ENCODE measurements at places on chromosomes 11 and 22.

DNA sequence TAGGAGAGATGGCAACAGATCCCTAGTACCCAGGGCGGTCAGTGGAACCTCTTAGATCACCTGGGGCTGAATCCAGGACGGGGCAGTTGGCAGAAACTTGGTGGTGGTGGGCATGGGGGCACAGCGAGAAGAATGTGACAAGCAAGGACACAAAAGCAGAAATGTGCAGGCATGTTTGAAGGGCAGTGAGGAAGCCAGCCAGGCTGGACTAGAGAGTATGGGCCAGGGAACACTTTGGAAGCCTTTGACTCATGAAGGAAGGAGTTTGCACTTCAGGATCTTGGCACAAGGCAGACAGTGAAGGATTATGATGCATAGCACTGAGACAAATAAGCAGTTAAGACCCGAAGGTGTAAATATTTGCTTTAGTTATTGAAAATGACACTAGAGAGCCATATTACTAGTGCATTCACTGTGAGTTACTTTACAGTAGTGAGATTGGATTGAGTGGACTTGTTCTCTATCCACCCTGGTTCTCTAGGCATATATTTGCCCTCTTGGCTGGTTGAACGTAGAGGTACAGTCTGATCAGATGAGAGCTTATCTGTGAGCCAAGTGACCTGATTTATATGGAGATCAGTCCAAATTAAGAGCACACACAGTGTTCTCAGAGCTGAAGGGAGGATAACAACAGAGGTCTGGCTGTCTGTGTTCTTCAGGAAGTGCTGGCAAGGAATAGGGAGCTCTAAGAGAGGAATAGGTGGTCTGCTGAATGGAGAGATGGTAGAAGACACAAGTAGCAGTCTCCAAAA, 210.4 kb downstream of the SNX19 start:
- no peak for DNase-seq

DNA sequence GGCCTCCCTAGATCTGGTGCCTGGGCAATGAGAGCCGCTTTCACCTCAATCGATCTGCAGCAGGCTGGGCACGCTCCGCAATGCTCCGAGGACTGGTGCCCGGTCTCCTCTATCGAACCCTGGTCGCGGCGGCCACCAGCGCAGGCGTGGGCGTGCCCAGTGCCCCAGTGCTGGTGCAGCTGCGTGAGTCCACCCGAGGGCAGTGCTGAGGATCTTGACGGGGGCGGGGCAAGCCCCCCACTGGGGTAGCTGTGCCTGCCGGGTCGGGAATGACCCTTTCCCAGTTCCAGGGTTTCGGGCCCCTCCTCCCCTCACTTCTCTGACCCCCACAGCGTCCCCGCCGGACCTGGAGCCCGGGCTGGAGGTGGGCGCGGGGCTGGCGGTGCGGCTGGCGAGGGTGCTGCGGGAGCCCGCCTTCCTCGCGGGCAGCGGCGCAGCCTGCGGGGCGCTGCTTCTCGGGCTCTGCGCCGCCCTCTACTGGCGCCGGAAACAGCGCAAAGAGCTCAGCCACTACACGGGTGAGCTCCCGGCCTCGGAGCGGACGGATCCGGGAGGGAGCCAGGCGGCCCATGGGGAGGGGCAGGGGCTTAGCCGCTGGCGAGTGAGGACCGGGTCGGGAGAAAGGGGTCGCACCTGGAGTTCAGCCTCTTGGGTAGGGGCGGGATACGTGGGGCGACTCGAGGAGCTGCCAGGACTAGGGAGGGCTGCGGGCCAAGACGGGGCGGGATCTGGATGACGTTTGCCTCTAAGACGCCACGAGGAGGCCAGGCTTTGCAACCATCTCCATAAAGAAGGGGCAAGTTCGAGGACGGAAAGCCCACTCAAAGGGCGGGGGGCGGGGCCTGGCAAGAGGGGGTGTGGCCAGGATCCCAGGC, 10.9 kb downstream of the ROBO3 start:
- DNase-seq: peak; percentile 68

DNA sequence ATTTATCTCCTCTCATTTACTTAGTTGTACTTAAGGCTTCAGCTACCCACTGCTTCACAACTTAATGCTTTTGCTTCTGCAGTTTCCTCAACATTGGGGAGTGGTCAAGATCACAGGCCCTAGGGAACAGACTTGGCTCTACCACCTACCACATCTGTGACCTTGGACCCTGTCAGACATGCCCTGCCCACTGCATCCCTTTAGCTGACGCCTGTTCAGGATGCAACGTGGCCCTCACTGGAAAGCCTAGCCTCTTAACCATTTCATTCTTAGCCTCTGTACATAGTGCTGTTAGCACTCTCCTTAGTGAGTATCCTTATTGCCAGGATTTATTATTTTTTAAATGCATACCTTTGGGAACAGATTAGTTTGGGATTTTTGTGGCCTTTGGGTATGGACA, 34.4 kb downstream of the TNRC6B start:
- DNase-seq: no peak

- DNase-seq: no peak
Observed at GRCh38 chr22:49308300-49308699, 519.4 kb downstream of the BRD1 start.

DNA sequence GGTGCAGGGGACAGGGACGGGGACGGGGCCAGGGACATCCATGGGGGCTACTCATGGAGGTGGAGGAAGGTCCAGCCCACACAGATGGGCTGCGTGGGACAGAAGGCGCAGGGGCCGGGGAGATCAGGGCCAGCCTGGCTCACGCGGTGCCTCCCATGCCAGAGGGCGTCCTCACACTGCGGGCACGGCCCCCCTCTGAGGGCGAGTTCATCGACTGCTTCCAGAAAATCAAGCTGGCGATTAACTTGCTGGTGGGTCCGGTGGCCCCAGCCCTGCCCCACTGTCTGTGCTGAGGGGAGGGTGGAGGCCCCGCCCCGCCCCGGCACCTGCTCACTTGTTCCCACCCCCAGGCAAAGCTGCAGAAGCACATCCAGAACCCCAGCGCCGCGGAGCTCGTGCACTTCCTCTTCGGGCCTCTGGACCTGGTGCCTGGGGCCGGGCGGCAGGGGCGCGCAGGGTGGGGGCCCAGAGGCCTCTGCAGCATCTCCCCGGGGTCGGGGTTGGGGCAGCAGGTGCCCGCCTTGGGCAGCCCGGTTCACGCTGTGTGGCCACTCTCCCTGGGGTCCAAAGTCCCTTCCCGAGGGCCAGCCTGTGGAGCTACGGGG, 15.8 kb downstream of the EPS8L2 start:
- DNase-seq: peak; percentile 33

- DNase-seq: no peak
Observed at GRCh38 chr11:93775289-93775688, 8.8 kb upstream of the MED17 start.

GRCh38 chr11:119889728-119890280, 160.8 kb upstream of the NECTIN1 start:
- DNase-seq: no peak

DNA sequence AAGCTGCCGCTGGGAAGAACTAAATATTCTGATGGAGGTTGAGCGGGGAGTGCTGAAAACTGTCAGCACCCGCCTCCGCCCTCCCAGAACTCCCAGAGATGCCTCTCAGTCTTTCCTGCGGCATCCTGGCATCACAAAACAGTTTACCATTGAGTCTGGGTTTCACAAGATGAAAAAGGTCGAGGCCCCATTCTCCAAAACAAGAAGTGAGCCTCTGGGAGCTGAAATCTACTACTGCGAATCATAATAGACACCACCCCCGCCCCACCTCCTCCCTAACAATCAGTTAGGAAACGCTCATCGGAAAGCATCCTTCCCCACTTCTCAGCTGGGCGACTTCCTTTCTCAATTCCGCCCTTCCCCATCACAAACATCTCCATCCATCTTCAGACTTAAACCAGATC, 1.0 kb downstream of the SUN2 start:
- DNase-seq: no peak

DNA sequence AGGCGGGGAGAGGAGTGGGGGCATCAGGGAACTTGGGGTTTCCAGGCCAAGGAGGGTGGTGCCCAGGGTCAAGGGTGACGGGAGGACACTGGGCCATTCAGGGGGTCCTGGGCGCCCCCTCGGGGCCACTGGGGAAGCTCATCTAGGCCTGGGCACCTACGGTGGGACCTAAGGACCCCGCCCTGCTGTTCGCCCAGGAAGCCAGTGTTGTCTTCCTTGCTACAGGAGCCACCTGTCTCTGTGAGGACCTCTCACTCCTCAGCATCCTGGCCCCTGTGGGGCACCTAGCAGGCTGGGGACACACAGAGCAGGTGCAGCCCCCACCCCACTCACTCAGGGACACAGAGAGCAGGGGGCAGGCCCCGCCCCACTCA, 191.6 kb downstream of the IGLL1 start:
- DNase-seq: no peak

DNA sequence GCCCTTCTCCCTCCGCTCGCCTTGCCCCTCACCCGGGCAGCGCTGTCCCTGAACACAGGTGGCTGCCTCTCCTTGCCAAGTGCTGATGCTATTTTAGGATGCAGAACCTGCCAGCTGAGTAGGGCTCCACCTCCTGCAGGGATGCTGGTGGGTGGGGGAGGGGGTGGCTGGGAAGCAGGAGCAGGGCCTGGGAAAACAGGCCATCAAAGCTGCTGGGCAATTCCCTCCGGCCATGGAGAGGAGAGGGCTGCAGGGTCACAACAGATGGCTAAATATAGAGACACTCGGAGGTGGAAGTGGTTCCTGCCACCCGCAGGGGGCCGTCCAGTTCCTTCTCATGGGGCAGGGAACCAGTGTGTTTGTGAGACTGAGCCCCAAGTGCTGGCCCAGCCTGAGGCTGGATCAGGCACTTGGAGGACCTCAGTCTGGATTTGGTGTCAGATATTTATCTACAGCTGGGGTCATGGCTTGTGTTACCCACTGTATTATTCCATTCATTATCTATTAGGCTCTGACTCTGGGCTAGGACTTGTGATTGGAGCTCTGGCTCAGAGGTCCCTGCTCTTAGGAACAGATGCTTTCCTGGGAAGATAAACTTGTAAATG, 59.6 kb downstream of the LRRC32 start:
- no peak for DNase-seq

DNA sequence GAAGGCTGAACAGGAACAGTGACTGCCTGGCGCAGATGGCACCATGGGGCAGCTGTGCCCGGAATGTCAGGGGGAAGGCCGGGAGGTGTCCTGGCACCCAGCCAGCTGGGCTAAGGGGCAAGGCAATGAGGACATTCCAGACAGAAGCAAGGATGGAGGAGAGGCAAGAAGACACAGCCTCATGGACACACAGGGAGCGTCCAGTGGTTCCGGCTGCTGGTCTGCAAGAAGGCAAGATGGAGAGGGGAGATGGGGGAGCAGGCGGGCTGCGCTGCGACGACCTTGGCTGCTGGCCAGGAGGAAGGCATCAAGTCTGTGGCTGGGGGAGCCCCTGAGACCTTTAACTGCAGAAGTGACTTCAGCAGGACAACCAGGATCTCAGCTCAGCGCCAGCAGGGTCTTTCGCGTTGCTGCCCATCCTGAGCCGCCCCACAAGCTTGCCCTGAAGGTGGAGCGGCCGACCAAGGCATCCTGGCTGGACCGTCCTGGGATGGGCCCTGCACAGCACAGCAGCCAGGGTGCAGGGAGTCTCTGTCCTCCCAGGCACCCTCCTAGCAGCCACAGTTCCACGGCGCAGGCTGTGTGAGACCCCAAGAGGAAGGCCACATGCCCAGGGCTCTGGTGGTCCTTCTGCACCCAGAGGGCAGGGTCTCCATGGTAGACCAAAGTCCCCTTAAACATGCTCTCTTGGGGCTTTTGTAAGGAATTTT, 531.7 kb downstream of the BRD1 start:
- no peak for DNase-seq

DNA sequence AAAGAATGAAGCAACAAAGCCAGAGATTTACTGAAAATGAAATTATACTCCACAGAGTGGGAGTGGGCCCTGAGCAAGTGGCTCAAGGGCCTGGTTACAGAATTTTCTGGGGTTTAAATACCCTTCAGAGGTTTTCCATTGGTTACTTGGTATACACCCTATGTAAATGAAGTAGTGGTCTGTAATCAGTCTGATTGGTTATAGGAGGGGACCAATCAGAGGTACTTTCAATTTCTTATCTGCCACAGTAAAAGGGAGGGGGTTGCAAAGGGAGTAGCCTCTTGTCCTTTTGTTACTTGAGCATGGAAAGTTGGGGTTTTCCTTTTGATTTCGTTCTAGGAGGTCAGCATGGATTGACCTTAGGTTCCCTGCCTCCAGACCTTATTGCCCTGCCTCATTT, 63.5 kb downstream of the ATM start:
- no peak for DNase-seq

DNA sequence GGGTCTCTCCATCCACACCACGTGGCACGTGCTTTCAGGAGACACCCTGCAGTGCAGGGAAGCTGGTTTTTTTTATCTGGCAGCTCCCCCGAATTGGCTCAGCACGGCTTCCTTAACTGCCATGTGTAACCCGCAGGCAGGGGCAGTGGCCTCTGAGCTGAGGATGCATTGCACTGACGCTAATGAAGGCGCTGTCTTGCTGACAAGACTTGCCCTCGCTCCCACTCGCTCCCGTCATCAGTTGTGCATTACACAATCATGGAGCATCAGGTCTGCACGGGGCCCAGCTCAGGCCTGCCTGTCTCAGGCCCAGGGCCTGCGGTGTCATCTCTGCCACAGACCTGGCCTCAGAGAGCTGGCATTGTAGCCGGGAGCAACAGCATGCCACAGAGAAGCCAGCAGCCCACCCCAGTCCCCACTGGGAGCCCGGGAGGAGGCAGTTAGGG, 95.9 kb downstream of the ARHGAP8 start:
- no peak for DNase-seq

GRCh38 chr11:75402002-75402773, 2.9 kb downstream of the RPS3 start:
- DNase-seq: no peak

GRCh38 chr11:2173150-2173693, 1.6 kb upstream of the TH start:
- no peak for DNase-seq

DNA sequence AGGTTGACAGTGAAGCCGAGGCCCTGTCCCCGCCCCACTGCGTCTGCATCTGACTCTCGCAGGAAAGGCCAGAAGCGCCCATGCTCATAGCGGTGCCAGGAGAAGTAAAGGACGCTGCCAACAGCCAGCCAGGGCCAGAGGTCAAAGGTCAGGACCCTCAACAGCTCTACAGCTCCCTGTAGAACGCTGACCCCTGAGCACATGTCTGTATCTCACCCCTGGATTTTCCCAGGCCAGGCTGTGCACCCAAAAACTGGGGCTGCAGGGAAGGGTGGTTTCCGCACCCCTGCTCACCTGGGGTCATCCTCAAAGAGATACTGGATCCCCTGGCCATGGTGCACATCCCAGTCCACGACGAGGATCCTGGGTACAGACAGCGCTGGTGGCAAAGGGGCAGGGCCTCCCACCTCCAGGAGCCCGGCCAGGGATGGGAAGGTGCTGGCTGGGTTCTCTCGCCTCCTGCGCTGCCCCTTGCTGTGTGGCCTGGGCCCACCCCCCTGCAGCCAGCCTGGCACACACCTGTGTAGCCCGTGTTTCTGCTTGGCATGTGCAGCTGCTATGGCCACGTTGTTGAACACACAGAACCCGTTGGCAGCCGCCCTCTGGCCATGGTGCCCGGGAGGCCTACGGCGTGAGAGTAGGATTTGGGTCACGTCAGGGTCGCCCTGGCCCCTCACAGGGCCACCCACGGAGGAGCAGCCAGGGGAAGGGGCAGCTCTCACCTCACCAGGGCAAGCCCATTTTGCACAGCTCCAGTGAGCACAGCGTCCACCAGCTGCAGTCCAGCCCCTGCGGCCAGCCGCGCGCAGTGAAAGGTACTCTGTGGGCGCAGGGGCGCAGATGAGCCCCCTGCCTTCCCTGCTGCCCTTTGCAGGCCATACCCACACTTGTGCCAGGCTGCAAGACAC, 1.5 kb downstream of the HDAC10 start:
- DNase-seq: no peak

GRCh38 chr11:80307676-80308075, 866.8 kb upstream of the TENM4 start:
- no peak for DNase-seq
